COR-L47 (cell line): ENCODE measurements at places on chromosomes 11 and 22.
A peak's percentile ranks its signal among the peaks of the same experiment; 100 is the strongest.

DNA sequence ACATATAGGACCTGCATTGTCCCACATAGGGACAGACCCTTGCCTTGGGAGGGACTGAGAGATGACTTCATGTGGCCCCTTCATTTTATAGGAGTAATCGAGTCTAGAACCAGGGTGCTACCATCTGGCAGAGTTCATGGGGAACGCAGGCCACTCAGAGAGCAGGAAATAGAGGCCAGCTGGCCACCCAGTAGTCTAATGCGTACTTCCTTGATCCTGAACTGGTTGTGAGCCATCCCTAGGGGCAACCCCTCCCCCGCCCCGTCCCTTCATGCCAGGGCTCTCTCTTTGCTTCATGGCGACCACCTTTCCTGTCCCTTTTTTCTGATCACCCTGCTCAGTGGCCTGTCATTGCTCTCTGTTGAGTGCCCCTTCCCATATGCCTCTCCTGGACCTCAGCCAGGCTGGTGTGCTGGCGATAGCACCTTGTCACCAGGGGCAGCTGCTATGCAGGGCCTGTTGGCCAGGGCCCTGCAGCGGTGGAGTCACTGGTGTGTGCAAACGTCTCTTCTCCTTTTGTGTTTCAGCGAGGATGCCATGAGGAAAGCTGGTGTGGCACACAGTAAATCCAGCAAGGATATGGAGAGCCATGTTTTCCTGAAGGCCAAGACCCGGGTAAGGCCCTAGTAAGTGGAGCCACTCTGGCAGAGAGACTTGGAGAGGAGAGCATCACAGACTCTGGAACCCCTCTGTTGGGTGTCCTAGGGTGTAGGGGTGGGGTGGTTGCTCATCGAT lies 29.3 kb downstream of the MED15 start:
- DNase-seq, result no peak

DNA sequence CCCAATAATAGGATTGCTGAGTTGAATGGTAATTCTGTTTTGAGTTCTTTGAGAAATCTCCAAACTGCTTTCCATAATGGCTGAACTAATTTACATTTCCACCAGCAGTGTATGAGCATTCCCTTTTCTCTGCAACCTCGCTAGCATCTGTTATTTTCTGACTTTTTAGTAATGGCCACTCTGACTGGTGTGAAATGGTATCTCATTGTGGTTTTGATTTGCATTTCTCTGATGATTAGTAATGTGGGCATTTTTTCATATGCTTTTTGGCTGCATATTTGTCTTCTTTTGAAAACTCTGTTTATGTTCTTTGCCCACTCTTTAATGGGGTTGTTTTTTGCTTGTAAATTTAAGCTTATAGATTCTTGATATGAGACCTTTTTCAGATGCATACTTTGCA lies 97.4 kb downstream of the FDX1 start:
- no peak for DNase-seq

DNA sequence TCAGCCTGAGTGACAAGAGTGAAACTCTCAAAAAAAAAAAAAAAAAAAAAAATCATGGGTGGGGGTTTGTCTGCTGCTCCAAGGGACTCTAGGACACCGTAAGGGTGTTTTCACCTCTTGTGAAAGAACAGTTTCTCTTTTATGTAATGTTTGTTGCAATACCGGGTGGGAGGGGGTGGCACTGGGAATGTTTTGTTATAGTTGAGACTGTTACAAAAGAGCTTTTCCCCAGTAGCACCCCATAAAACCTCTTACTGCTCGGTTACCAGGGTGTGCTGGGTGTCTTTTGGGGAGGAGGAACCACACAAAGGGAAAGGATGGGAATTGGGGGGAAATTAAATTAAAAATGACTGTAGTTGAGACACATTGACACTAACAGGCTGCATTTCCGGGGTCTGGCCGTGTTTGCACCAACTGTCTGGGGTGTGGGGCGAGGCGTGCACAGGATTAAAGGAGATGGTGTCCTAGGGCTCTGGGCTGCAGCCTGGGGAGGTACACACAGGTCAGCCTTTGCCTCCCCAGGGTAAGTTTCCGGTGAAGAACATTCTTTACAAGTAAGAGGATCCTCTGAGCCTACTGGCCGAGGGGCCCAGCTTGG lies 1.6 kb downstream of the NFAM1 start:
- no peak for DNase-seq

DNA sequence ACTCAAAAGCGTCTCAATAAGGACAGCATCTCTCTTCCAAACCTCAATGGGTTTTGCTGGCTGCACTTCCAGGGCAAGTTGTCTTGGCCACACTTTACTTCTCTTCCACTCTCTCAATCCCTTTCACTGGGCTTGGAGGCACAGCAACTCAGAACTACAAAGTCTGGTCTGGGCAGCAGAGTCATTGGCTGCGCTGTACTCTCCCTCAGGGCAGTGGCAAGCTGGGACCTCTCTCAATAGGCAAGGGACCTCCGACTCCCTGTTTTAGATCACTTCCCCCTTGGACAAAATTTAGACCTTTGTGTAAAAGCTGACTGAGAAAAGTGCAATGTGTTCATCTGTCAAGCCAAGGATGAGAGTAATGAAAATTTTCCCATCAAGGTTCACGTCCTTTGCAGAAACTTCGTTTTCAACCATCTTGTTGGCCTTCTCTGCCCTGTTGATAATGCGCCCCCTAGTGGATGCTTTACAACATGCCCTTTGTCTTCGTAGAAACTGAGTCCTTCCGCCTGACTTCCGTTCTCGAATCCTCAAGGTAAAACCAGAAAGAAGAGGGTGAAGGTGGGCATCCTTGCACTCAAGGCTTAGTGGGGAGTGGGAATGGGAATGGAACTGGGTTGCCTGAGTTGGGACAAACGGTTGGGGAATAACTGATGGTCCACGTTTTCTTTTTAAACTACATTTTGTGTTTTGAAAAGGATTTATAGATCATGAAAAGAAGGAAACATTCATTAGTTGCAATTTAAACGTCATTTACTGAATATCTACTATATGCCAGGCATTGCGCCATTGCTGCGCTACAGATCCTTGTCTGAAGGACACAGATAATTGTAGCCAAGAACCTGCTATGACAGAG lies 99.1 kb downstream of the CD44 start:
- DNase-seq, result peak; percentile 39

- no peak for DNase-seq
Measured at GRCh38 chr22:46774253-46774979, 12.0 kb downstream of the TBC1D22A start.

GRCh38 chr11:116078101-116078591 lies 573.9 kb upstream of the CADM1 start:
- DNase-seq, result peak; percentile 14

- DNase-seq, result no peak
Measured at GRCh38 chr11:45942381-45942780, 19.9 kb downstream of the LARGE2 start.

DNA sequence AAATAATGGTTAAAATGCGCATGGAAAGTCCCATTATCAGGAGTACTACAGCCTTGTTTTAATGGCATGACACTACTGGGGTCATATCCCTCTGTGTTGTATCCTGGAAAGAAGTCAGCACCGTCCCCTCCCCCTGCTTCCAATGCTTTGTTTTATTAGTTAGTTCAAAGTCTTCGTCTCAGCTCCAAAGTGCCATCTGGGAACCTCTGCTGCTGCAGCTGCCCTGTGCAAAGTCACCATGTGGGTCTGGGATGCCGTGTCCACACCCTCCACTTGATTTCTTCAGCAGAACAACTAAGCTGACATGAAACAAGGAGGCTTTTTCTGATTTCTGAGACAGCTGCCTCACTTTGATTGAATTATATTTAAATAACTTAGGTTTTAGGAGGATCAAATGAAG lies 29.5 kb upstream of the NCAM1 start:
- no peak for DNase-seq

GRCh38 chr22:37259540-37260029 lies 15.5 kb upstream of the RAC2 start:
- DNase-seq, result no peak

DNA sequence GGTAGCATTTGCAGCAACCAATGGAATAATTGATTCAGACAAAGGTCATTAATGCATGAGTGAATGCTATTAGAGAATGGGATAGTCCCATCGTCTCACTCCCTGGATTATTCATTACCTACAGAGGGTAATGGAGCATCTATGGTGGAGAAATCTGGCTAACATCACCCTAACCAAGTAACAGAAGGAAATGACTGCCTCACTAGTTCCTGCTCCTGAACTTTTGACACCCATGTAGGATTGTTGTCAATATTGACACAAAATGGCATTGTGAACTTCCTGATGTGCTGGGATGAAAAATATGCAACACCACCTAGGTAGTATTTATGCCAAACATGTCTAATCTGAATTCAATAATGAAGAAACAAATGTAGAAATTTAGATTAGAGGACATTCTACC lies 44.0 kb upstream of the KIRREL3 start:
- no peak for DNase-seq

GRCh38 chr11:506238-506994 lies 626 bp downstream of the RNH1 start:
- peak; percentile 95 for DNase-seq

DNA sequence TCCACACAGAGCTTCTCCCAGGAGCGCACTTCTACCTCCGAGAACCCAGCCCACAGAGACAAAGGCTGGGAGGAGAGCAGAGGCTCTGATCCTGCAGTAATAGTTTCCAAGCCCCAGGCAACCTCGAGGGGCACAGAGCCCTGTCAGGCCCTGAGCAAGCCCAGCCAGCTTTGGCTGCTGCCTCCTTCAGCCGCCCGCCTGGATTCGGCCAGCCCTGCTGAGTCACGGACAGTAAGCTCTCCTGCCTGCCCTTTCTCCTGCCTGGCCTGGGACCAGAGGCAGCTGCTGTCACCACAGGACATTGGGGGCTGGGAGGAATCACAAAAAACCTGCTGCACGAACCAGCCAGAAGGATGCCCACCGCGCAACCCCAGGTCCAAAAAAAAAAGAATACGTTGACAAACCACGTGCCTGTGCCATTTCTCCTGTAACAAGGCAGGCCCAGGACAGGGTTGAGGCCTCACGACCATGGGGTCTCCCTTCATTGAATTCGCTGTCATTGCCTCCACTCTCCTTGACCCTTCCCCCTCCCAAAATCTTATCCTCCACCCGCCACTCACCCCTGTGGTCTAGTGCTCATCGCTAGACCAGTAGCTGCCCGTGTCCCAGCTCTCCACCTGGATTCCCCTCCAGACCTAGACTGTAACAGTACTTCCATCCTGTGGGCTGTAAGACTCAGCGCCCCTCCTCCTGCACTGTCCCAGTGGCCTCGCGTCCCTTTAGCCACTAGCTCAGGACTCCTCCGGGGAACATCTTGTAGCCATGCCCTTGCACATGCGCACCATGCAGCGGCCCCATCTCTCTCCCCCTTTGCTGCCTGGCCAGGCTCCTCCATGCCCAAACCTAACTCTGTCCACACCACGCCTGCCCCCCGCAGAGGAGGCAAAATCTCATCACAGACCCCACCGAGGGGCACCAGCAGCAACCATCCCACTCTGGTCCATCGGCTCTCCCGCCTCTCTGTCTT lies 7.4 kb upstream of the SLC22A12 start:
- no peak for DNase-seq

- DNase-seq, result no peak
Measured at GRCh38 chr22:24550028-24550901, 4.7 kb downstream of the GUCD1 start.

DNA sequence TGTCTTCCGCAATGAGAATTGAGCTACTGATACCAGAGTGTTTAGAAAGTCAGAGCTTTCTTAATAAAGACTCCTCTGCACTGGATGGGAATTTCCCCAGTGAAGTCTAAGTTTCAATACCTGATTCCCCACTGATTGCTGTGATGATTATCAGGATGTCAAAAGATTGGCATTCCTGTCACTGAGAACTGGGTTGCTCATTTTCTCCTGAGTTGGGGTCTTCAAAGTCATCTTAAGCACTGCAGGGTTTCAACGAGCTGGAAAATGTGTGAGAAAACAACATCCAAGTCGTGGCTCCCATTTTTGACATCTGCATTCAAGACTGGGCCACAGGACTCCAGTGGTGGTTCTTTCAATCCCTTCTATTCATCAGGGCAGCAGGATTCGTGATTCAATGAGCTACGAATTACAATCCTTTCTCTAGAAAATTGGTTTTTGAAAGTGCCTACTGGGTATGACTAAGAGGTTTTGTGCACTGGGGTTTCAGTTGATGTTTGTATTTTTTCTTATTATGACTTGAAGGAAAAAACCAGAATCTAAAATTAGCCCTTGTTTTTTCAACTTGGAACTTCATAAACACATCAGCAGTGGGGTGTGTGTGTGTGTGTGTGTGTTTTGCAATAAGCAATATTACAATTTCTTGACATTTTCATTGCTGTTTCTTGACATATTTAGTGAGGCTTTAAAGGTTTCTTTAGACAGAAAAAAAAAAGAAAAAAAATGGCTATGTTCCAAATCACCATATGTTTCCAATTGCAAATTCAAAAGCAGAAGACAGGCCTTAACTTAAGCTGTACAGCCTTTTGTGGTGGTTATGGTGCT lies 233.0 kb downstream of the FAM76B start:
- no peak for DNase-seq
